ENCODE measurements at places on chromosomes 5 and 9. TPM values are rescaled to one million over a fixed set of nuclear protein-coding genes. Genes with fewer than 3 reads are reported as not detected.
A peak's percentile ranks its signal among the peaks of the same experiment; 100 is the strongest.

DNA sequence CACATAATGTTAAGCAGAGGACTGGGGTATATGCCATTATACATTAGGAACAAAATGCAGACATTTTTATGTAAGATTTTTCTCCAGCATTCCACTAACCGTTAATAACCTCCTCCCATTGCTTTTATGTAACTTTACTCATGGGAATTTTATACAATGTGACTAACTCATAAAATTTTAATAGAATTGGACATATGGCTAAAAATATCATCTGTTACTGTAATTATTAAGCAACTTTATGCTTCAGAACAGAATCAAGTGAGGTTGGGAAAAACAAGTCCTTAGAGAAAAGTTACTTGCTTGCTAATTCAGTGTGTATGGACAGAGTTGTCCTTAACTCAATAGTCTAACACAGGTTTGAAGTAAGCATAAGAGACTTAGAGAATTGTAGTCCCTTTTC lies 54.8 kb upstream of the PCSK1 start:
- DNase-seq: no peak

PITX1 gene
- total RNA-seq: 0.56 TPM

GRCh38 chr5:71978216-71978615 lies 129.1 kb upstream of the MAP1B start:
- no peak for DNase-seq

URM1 gene
- 35.9 TPM for total RNA-seq

DNA sequence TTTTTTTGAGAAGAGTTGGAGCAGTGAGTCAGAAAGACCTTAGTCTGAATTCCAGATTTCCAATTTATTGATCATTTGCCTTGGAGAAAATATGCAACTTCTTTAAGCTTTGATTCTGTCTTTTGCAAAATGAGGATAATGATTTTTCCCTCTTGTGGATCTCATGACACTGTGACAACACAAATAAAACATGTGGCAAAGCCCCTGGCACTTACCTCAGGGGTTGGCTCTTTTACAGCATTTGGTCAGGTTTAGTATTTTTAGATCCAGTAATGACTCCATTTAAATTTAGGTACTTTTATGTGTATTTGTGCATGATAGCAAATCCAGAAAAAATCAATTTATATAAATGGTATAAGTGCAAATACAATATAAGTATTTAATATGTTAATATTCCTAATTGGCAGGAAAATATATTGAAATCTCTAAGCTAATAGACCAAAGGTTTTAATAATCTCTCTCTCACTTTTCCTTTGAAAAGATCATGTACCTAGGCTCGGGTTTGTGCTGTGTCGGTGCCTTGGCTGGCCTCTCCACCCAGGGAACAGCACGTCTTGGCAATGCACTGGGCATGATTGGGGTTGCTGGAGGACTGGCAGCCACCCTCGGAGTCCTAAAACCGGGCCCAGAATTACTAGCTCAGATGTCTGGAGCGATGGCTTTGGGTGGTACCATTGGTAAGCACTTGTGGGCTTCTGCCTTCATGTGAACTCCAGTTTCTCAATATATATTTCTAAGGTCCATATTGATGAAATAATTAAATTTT lies 49.7 kb downstream of the NNT start:
- no peak for DNase-seq

GRCh38 chr9:37995961-37996818 lies 72.8 kb downstream of the SHB start:
- DNase-seq: no peak

DNA sequence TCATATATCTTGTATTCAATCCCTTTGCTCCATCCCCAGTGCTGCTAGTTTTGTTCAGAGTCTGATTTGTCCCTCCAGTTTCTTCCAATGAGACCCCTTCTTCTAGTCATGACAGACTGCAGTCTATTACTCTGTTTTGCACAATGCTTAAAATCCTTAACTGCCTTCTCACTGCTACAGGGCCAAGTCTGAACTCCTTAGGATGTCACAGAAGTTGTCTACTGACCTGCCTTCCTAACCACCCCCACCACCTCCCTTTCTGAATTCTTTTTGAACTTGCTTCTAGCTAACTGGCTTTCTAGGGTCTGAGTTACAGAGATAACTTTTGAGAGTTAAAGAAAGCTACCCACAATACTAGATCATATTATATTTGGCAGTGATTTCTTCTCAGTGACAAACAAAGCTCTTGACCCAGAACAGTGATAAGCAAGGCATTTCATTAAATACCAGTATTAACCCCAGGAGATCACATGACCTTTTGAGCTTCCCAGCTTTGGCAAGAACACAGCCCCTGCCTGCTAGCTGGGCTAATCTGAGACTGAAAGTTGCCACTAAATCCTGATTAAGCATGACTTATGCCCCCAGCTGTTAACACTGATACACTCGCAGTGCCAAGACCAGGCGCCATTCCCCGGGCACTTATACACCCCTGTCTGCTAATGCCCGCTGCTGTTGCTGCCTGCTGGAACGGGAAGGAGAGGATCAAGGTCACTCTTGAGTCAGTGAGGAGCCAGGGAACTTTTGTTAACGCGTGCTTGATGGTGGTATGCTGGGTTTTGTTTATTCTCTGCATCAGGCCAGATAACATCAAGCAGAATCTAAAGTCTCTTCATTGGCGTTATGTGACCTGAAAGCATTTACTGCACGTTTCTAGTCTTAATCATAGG lies 36.4 kb upstream of the ADAMTSL1 start:
- no peak for DNase-seq

- DNase-seq: no peak
Measured at GRCh38 chr9:89497257-89497963, 503 bp downstream of the SEMA4D start.

PCDHAC2 gene
- 4.6 TPM for total RNA-seq

DNA sequence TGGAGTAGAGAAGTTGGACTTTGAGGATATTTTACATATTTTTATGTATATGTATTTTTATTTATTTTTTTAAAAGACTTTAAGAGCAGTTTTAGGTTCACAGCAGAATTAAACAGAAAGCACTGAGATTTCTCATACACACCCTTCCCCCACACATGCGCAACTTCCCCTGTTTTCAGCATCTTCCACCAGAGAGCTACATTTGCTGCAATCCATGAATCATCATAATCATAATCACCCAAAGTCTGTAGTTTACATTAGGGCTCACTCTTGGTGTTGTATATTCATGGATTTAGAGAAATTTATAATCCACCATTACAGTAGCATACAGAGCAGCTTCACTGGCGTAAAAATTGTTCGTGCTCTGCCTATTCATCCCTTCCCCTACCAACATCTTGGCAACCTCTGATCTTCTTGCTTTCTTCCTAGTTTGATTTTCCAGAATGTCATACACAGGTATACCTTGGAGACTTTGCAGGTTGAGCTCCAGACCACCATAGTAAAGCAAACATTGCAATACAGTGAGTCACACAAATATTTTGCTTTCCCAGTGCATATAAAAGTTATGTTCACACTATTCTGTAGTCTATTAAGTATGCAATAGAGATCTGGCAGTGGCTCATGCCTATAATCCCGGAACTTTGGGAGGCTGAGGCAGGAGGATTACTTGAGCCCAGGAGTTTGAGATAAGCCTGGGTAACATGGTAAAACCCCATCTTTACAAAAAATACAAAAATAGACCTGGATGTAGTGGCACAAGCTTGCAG lies 9.6 kb upstream of the CCDC171 start:
- no peak for DNase-seq

DNA sequence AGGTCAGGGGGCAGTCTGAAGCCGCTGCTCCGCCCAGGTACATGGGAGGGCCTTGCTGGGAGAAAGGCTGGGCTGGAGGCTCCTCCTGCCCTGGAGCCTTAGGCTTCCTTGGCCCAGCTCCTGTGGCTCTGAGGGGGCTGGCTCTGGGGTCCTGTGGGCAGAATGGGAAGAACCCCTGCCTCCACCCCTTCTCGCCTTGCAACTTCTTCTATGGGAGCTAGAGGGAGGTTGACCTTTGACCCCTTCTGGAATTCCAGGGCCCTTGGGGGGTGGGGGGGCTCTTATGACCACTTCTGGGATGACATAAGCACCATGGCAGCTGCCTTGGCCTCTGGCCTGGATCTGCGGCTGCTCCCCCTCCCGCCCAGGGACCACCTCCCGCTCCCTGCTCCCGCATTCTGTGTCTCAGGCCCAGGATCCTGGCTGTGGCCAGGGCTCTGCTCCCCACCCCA lies 32.2 kb downstream of the IER5L start:
- DNase-seq: no peak

PLEKHG4B gene
- total RNA-seq: not detected

IL33 gene
- 0.67 TPM for total RNA-seq

STC2 gene
- total RNA-seq: 10.2 TPM

DNA sequence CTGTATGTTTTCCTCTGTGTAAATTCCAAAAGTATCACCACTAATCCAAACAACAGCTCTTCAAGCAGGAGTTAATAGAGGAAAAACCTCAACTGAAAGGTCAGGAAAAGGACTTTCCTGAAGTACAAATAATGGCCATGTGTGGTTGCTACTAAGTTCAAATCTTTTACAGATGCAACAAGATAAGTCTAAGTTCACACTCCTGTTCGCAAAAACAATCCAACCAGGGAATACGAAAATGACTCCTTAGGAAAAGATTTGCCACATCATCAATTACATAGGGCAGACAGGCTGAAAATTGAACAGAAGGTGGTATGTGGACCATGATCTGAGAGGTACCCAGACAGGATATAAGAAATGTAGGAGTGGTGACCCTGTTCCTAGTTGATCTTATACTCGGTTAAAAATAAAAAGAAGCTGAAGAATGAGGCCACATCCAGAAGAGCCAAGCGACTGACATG lies 210.2 kb downstream of the TSSK1B start:
- DNase-seq: no peak

PCDHB9 gene
- 0.10 TPM for total RNA-seq

GRCh38 chr9:98563988-98564387 lies 144.7 kb downstream of the GABBR2 start:
- no peak for DNase-seq

DNA sequence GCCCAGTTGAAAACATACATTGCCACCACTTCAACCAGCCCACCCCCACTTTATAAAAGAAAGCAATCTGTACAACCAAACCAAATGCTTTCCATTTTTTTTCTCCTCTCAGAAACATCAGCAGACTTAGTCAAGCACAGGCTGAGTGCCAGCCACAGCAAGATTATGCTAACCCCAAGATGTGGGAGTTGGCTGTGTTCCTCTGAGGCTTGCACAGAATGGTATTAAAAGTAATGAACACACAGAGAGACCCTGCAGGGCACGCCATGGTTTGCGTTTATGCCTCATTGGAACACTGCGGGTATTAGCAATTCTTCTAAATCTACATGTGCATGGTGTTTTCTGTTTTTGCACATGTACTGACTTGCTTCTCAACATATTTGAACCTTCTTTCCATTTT lies 419.9 kb upstream of the GRAMD2B start:
- DNase-seq: peak; percentile 24

CFAP90 gene
- total RNA-seq: not detected

DNA sequence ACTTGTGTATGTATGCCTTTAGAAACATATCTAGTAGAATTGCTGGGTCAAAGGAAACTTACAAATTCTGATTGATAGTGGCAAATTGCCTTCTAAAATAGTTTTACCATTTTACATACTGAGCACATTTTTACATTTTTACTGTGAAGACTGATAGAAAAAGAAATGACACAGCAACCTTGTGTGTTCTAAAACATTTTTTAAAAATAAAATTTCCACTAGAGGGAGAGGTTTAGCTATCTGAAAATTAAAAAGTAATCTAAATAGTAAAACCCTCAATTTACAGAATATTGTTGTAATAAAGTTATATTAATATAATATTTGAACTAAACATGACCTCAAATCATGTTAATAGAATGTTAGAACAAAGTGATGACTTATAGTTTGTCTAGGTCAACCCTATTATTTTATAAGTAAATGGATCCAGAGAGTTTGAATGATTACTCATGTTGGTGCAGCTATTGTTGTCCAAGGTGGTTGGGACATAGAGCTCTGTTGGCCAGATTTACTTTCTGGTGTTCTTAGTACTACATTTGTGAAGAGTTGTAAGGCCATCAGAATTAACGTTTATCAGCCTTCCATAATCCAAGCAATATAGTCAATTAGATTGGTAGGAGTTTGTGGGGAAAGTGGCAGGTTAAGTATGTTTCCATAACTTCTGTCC lies 17.2 kb downstream of the CENPP start:
- DNase-seq: no peak

- DNase-seq: no peak
Measured at GRCh38 chr5:107012371-107012770, 658.4 kb downstream of the EFNA5 start.

PCA3 gene
- not detected for total RNA-seq

- no peak for DNase-seq
Measured at GRCh38 chr5:170538696-170539586, 35.1 kb downstream of the KCNIP1 start.

HNRNPA0 gene
- 18.0 TPM for total RNA-seq

- DNase-seq: no peak
Measured at GRCh38 chr9:18741945-18742344, 268.0 kb downstream of the ADAMTSL1 start.

GRCh38 chr5:124962735-124963134 lies 216.3 kb upstream of the ZNF608 start:
- DNase-seq: no peak

GRCh38 chr5:134007581-134008265 lies 2.9 kb upstream of the VDAC1 start:
- no peak for DNase-seq

DNA sequence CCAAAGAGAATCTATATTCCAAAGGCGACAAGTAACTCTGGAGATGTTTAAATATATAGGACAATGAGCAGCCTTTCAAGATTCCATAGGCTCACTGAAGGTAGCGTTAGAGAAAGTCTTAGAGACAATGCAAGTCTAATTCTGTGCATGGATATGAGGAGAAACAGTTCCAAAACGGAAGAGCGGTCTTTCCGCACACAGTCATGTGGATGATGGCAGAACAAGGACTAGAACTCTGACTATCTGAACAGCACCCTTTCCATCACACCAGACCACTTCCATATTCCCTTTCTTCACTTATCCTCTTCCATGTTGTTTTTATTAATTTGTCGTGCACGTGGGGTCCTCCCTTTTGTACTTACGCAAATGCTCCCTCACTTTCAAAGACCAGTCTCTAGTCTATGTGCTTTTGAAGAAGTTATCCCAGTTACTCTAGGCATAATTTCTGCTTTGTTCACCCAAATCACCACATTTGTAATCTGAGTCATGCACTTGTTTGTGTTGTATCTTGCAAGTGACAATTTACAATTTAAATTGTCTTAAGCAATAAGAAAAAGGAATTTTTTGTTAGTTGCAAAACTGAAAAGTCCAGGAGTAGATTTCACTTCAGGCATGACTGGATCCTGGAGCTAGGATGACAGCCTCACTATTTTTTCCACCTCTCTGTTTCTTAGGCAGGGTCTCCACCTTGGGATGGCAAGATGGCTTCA lies 116.0 kb upstream of the ADRA1B start:
- DNase-seq: no peak

- DNase-seq: no peak
Measured at GRCh38 chr9:109535365-109535764, 37.3 kb upstream of the PTPN3 start.

GRCh38 chr9:113309204-113309813 lies 6.1 kb upstream of the RNF183 start:
- peak; percentile 2 for DNase-seq

DNA sequence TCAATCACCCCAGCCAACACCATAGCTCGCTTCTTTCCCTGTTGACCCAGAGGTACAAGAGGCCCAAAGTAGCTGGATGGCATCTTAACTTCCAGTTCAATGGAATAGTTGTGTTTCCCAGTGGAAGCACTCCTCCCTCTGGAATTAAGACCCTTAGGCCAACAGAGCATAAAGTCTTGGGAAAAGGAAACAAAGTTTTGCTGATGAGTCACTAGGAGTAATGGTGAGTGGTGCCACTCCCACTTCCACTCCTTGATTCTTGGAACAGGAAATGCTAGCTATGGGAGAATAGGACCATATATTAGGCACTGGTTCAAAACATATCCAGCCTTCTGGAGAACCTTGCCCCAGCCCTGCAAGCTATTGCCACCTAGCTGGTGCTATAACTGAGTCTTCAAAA lies 44.7 kb upstream of the LMX1B start:
- peak; percentile 73 for DNase-seq
